ENCODE measurements at places on chromosomes 1 and 21.
A peak's percentile ranks its signal among the peaks of the same experiment; 100 is the strongest.

DNA sequence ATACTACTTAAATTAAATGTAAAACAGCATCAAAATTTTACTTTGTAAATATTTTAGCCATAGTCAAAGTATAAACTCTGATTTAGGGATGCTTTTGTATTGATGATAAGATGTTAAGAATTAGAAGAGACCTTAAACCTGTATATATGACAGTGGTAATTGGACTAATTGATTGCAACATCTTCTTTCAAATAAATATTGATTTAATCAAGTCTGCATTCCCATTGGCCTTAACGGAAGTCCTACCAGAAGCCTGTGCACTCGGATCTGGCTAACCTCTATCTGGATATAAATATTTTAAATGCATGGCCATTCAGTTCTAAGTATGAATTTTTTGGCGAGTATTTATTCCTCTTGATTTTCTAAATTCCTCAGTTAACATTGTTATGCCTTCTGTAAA, 856.1 kb downstream of the USP25 start:
- H3K27me3 ChIP-seq: no peaks in the 10 kb centered on the region
- no peak for DNase-seq
- H3K36me3 ChIP-seq: peaks cover 5% of the 10 kb centered on the region
- no peak overlapping the region for H3K4me3 ChIP-seq
- H3K27ac ChIP-seq: no peak overlapping the region
- H3K4me1 ChIP-seq: peaks cover 14% of the 10 kb centered on the region

- H3K27ac ChIP-seq: no peak overlapping the region
- H3K4me3 ChIP-seq: no peak overlapping the region
- H3K36me3 ChIP-seq: peaks cover 2% of the 10 kb centered on the region
- H3K27me3 ChIP-seq: peaks cover 14% of the 10 kb centered on the region
- no peak for DNase-seq
- H3K4me1 ChIP-seq: peaks cover 5% of the 10 kb centered on the region
Measured at GRCh38 chr21:42287193-42288083, 27.8 kb downstream of the TFF3 start.

- H3K4me3 ChIP-seq: no peak overlapping the region
- no peaks in the 10 kb centered on the region for H3K27me3 ChIP-seq
- DNase-seq: no peak
- peaks cover 11% of the 10 kb centered on the region for H3K4me1 ChIP-seq
- H3K27ac ChIP-seq: no peak overlapping the region
Measured at GRCh38 chr1:219039682-219040154, 134.0 kb upstream of the LYPLAL1 start.

GRCh38 chr1:72526926-72527325, 244.6 kb upstream of the NEGR1 start:
- no peak overlapping the region for H3K27ac ChIP-seq
- H3K4me1 ChIP-seq: no peaks in the 10 kb centered on the region
- no peaks in the 10 kb centered on the region for H3K27me3 ChIP-seq
- H3K4me3 ChIP-seq: no peak overlapping the region
- no peak for DNase-seq

DNA sequence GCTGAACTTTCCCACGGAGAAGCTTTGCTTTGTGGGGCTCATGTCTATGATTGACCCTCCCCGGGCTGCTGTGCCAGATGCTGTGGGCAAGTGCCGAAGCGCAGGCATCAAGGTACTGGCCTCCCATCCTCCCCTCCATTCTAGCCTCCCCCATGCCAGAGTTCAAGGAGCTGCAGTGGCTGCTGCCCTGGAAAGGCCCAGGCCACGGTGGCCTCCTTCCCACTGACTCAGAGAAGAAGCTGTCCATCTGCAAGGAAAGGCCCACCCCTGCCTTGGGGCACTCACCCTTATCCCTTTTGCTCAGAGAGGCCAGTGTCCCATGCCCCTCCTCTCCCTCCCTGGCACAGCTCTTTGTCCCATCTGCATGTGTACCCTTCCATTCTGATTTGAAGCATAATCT, 14.9 kb downstream of the ATP1A2 start:
- no peak for DNase-seq
- H3K4me1 ChIP-seq: peaks cover 5% of the 10 kb centered on the region
- no peak overlapping the region for H3K4me3 ChIP-seq

- H3K4me3 ChIP-seq: no peak overlapping the region
- no peak for DNase-seq
Measured at GRCh38 chr1:186950547-186950946, 121.8 kb downstream of the PLA2G4A start.

DNA sequence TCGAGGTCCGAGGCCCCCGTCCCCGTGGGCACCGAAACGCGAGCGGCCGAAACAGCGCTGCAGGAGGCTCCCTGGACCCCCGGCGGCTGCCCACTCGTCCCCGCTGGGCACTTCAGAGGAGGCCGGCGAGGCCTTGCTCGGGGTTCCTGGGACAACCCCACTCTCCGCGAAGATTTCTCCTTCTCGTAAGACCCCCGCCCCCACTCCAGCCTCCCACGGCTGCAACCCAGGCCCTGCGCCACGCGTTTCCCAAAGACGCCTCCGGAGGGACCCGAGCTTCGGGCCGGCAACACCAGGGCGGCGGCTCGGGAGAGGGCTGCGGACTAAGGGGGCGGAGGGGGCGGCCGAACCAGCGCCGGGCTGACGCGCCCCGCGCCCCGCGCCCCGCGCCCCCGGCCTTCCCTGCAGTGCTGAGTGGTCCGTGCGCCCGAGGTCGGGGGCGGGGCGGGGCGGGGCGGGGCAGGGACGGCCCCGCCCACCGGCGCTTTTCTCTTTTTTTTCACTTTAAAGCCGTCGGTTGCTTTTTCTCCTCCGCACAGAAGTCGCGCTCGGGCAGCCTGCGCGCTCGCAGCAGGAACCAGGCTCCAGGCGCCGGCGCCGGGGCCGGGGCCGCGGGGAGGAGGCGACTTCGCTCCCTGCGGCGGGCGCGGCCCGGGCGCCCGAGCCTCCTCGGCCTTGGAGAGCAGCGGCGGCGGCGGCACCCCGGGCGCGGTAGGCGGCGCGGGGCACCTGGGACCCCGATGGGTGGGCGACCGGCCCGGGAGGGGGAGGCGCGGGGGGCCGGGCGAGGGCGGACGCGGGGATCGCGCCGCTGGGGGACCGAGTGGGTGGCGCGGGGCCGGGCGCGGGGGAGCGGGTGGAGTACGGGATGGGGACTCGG, at the start of gene SPSB1:
TSS of gene SPSB1 (plus strand) at position 534 of the 880 bp plus-strand sequence. CDS start 62,998 bp downstream, outside the sequence.
- H3K36me3 ChIP-seq: peaks cover 15% of the 10 kb centered on the region
- DNase-seq: no peak
- H3K4me3 ChIP-seq: peak within 1 kb of the TSS; percentile 73

GRCh38 chr1:154747740-154748404, 122.2 kb downstream of the KCNN3 start:
- H3K36me3 ChIP-seq: no peaks in the 10 kb centered on the region
- DNase-seq: no peak
- peaks cover 79% of the 10 kb centered on the region for H3K27me3 ChIP-seq
- H3K4me3 ChIP-seq: no peak overlapping the region
- H3K27ac ChIP-seq: no peak overlapping the region
- peaks cover 15% of the 10 kb centered on the region for H3K4me1 ChIP-seq

GRCh38 chr21:37145635-37146111, 72.6 kb downstream of the TTC3 start:
- no peak overlapping the region for H3K4me3 ChIP-seq
- DNase-seq: no peak
- no peak overlapping the region for H3K27ac ChIP-seq
- peaks cover 59% of the 10 kb centered on the region for H3K36me3 ChIP-seq
- H3K27me3 ChIP-seq: no peaks in the 10 kb centered on the region
- peaks cover 6% of the 10 kb centered on the region for H3K4me1 ChIP-seq

GRCh38 chr1:7425229-7425628, 345.9 kb upstream of the VAMP3 start:
- H3K36me3 ChIP-seq: no peaks in the 10 kb centered on the region
- H3K27me3 ChIP-seq: no peaks in the 10 kb centered on the region
- DNase-seq: no peak
- H3K4me1 ChIP-seq: peaks cover 7% of the 10 kb centered on the region
- H3K27ac ChIP-seq: no peak overlapping the region

DNA sequence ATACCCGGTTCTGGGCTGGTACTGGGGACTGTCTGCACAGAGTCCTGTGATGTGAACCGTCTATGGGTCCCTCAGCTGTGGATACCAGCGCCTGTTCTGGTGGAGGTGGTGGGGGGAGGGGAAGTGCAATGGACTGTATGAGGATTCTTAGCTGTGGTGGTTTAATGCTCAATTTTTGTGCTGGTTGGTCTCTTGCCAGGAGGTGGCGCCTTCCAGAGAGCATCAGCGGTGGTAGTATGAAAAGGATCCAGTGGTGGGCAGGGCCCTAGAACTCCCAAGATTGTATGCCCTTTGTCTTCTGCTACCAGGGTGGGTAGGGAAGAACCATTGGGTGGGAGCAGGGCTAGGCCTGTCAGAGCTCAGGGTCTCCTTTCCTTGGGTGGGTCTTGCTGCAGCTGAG, 89.4 kb upstream of the B3GALT2 start:
- H3K36me3 ChIP-seq: peaks cover 48% of the 10 kb centered on the region
- H3K27me3 ChIP-seq: no peaks in the 10 kb centered on the region
- peaks cover 18% of the 10 kb centered on the region for H3K4me1 ChIP-seq

DNA sequence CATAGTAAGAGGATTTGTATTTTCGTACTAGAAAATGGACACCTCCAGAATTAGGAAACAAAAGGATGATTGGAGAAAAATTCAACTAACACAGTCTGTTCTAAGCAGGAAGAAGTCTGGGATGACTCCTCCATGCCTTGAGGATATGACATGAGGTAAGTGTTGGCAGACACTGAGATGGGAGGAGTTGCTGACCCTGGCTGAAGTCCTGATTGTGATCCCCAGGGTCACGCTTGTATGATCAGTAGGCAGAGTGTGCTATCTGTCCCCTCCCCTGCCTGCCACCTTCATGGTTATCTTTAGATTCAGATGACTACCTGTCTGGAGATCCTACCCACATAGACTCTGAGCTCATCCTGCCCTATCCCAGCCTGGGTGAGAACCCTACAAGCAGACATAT, 249.1 kb downstream of the C1orf94 start:
- H3K27me3 ChIP-seq: no peaks in the 10 kb centered on the region
- no peak overlapping the region for H3K27ac ChIP-seq
- no peak overlapping the region for H3K4me3 ChIP-seq
- DNase-seq: no peak
- no peaks in the 10 kb centered on the region for H3K4me1 ChIP-seq

GRCh38 chr1:38433084-38433722, 386.6 kb upstream of the POU3F1 start:
- H3K4me3 ChIP-seq: no peak overlapping the region
- no peak overlapping the region for H3K27ac ChIP-seq
- no peak for DNase-seq
- H3K27me3 ChIP-seq: peaks cover 37% of the 10 kb centered on the region

GRCh38 chr1:57019236-57019839, 53.5 kb upstream of the C8B start:
- no peaks in the 10 kb centered on the region for H3K4me1 ChIP-seq
- no peak overlapping the region for H3K4me3 ChIP-seq
- no peaks in the 10 kb centered on the region for H3K36me3 ChIP-seq
- H3K27ac ChIP-seq: no peak overlapping the region
- no peak for DNase-seq
- H3K27me3 ChIP-seq: peaks cover 2% of the 10 kb centered on the region

DNA sequence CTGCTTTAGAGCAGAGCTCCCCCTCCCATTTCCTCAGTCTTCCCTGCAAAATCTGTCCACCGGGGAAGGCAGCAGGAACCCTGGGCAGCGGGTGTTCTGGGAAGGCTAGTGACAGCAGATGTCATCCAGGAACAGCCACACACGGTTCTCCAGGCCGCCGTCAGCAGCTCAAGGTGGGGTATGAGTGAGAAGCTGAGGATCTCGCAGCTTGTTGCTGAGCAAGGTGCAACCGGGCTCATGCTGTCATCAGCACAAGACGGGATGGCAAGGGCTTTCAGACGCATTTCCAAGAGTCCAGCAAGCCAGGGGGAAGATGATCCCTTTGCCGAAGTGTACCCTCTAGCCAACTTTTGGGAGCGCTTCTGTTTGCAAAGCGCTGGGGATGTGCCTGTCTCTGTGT, 23.0 kb upstream of the SPSB1 start:
- H3K27ac ChIP-seq: no peak overlapping the region
- no peak overlapping the region for H3K4me3 ChIP-seq
- no peak for DNase-seq
- no peaks in the 10 kb centered on the region for H3K27me3 ChIP-seq

GRCh38 chr1:7116001-7116400, 330.7 kb downstream of the CAMTA1 start:
- no peak overlapping the region for H3K4me3 ChIP-seq
- peaks cover 11% of the 10 kb centered on the region for H3K4me1 ChIP-seq
- peaks cover 2% of the 10 kb centered on the region for H3K27me3 ChIP-seq
- no peak for DNase-seq
- no peaks in the 10 kb centered on the region for H3K36me3 ChIP-seq
- no peak overlapping the region for H3K27ac ChIP-seq

- H3K27ac ChIP-seq: no peak overlapping the region
- peaks cover 8% of the 10 kb centered on the region for H3K4me1 ChIP-seq
- no peaks in the 10 kb centered on the region for H3K36me3 ChIP-seq
- H3K4me3 ChIP-seq: no peak overlapping the region
- no peak for DNase-seq
Measured at GRCh38 chr1:47803815-47804501, 193.2 kb downstream of the TRABD2B start.

GRCh38 chr1:214897581-214897980, 185.0 kb upstream of the KCNK2 start:
- H3K4me3 ChIP-seq: no peak overlapping the region
- no peak for DNase-seq
- no peaks in the 10 kb centered on the region for H3K27me3 ChIP-seq

Data from osteocyte (in vitro differentiated cells).